ENCODE measurements at places on chromosomes 3 and 15.

GRCh38 chr3:186784820-186785494, 1.6 kb downstream of the EIF4A2 start:
- no peak for DNase-seq

DNA sequence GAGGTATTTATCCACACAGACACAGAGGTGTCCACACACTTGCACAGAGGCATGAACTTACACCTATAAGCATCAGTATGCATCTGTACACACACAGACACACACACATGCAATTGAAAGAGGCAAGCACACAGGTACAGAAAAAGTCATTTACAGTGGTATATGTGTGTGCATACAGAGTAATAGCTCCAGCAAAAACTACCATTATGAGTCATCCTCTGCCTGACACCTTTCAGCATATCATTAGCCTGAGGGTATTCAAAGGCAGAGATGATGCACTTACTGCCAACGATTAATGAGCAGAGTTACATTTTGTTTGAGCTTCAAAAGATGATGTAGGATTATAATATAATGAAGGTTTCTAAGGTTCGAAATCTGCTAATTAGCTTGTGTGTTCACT, 100.3 kb upstream of the TPRG1 start:
- DNase-seq: no peak

- DNase-seq: no peak
Measured at GRCh38 chr3:146896711-146897110, 291.6 kb upstream of the PLSCR5 start.

DNA sequence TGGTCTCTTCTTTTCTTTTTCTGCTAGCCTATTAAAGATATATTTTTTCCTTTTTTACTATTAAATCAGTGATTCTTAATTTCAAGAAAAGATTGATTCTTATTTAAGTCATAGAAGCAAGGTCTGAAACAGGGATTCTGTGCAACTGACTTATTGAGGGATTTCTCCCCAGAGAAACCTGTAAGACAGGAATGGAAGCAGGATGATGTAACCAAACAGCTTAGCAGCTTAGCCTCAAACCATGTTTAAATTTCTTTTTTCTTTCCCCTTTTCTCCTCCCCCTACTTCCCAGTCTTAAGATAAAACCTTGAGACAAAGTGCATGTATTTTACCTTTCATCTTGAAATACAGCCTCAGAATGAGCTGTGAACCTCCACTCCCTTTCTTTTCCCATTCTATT, 322.8 kb downstream of the NEK10 start:
- no peak for DNase-seq

DNA sequence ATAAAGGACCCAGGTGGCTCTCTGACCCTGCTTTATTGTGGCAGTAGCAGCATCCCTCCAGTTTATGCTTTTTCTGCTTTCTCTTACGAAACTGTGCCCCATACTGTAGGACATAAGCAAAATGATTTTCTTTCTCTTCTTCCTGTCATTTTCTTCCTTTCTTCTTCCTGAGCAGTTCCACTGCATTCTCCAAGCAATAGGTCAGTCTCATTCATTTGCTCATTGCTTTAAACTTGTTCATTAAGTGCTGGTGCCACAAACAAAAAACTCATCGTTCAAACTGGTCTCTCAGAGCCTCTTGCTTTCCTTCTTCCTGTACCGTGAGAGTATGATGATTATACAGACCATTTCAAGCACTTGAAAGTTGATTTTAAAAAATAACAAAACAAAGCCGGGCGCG, 66.8 kb downstream of the PDE8A start:
- no peak for DNase-seq

DNA sequence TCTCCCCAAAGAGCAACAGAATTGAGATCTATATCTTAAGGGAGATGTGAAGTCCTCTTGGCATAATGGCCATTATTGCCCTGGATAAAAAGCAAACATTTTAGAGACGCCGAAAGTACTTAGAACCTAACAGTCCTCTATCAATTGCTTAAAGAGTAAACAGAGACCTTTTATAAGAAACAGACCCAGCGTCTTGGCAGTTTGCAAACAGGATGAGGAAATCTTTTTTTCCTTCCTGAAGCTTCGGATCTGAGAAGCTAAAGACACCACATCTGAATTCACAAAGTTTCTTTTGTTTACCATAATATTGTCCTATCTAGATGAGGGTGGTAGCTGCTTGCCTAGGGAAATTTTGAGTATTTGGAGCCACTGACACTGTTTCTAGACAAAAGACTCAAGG, 59.9 kb upstream of the LIMD1 start:
- no peak for DNase-seq
